ENCODE measurements at places on chromosomes 3 and 15. TPM values are rescaled to one million over a fixed set of nuclear protein-coding genes. Genes with fewer than 3 reads are reported as not detected.
A peak's percentile ranks its signal among the peaks of the same experiment; 100 is the strongest.

GASK1A gene
- total RNA-seq, result not detected

SLC27A2 gene
- total RNA-seq, result 22.1 TPM

IQCF5 gene
- total RNA-seq, result not detected

CRTAP gene
- 39.2 TPM for total RNA-seq

SMAD6 gene
- 0.19 TPM for total RNA-seq

ZMYND10 gene
- total RNA-seq, result 1.3 TPM

CLDN16 gene
- not detected for total RNA-seq

EID1 gene
- total RNA-seq, result 82.5 TPM

DNA sequence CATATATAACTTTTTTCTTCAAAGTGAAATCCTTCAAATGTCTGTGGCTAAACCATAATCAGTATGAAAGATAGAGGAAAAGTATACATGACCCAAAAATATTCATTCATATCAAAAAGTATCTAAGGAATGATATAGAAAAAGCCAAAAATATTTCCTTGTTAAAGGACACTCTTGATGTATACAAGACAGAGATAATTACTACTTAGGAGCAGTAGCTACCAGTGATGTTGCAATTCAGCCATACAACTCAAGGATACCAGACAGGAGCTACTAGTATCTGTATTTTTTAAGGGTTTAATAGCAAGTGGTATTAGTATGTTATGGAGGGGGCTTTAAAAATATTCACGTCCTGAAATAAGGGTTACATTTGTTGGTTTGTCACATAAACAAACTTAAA lies 37.0 kb downstream of the FBXL22 start:
- H3K27me3 ChIP-seq, result no peaks in the 10 kb centered on the region
- H3K36me3 ChIP-seq, result peaks cover 40% of the 10 kb centered on the region
- H3K4me1 ChIP-seq, result peaks cover 17% of the 10 kb centered on the region
- DNase-seq, result no peak
- no peak overlapping the region for H3K4me3 ChIP-seq
- peak overlapping the region; percentile 22 for H3K27ac ChIP-seq

DNA sequence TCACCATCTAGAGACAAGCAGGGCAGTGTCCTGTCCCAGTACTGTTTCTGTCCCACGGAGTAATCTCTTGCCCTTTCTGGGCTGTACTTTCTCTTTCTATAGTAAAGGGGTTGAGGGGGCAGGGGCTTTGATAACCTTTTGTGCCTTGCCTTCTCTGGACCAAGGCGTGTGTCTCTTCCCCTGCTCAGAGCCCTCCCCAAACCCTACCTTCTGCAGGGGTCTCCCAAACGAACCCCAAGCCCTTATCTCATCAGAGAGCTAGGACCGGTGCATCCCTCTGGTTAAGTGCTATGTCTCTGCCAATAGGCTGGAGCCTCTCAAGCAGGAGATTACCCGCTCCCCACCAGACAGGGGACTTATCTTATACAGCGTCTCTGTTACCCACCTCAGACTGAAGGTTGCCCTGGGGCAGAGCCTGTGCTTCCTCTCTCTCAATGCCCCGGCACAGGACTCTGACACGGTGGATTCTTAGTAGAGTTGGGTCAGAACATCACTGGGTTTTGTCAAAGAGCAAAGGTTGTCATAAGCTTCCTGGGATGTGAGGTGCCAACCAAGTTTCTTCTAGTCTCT lies 2.9 kb downstream of the PLEKHO2 start:
- peak overlapping the region; percentile 74 for H3K27ac ChIP-seq
- H3K36me3 ChIP-seq, result peaks cover 9% of the 10 kb centered on the region
- peak; percentile 53 for DNase-seq
- H3K27me3 ChIP-seq, result no peaks in the 10 kb centered on the region

DNA sequence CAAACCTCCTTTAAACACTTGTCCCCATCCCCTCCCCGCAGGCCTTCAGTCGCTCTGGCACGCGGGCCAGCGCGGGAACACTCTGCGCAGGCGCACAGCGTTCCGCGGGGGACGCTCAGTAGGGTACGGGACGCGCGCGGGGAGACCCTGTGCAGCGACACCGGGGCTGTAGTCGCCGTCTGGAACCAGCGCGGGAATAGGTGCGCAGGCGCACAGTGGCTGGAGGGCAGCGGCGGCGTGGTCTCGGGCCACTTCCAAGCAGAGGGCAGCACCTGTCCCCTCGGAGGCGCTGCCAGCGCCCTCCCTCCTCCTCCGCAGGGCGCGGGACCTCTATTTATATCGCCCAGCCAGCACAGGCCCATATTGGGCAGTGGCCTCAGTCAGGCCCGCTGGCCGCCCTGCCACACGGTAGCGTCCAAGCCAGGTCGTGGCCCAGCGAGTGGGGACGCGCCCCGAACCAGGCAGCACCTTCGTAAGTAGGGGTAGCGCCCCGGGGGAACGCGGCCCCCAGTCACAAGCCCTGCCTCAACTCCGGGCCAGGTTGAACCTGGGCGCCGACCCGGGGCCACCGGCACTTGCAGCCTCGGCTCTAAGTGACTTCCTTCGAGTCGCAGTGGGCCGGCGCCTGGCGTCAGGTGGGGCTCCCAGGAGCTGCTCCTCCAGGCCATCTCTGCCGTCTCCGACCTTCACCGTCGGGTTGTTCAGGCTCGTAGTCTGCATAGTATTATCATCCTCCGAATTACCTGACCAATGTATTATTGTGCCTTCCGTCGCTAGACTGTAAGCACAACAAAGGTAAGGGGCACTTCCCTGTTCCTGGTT lies at the start of gene KBTBD12:
TSS of gene KBTBD12 (plus strand) at position 118 of the 822 bp plus-strand sequence. CDS start 7,830 bp downstream, outside the sequence.
- H3K36me3 ChIP-seq, result no peaks in the 10 kb centered on the region
- peaks cover 8% of the 10 kb centered on the region for H3K4me1 ChIP-seq
- no peak within 1 kb of the TSS for H3K4me3 ChIP-seq
- peak; percentile 7 for DNase-seq
- H3K27ac ChIP-seq, result no peak within 1 kb of the TSS
- peaks cover 44% of the 10 kb centered on the region for H3K27me3 ChIP-seq

DNA sequence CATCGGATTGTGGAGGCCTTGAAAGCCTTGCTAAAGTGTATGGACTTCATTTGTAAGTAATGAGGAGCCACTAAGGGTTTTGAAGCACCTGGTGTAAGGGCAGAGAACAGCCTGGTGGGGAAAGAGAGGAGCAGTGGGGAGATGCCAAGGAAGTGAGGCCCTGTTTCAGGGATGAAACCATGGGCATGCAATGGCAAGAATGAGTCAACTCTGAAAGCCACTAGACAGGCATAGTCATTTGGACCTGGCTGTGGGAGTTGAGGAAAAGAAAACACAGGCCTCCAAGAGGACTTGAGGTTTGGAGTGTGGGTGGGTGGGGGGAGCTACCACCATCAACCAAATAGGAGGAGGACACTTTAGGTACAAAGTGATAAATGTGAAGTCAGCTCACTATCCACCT lies 7.6 kb downstream of the XCR1 start:
- DNase-seq, result peak; percentile 66
- no peak overlapping the region for H3K4me3 ChIP-seq
- H3K27ac ChIP-seq, result no peak overlapping the region
- peaks cover 12% of the 10 kb centered on the region for H3K27me3 ChIP-seq
- H3K4me1 ChIP-seq, result peaks cover 22% of the 10 kb centered on the region
- H3K36me3 ChIP-seq, result no peaks in the 10 kb centered on the region

- H3K4me3 ChIP-seq, result no peak overlapping the region
- no peak overlapping the region for H3K27ac ChIP-seq
- peaks cover 2% of the 10 kb centered on the region for H3K27me3 ChIP-seq
- H3K36me3 ChIP-seq, result no peaks in the 10 kb centered on the region
- H3K4me1 ChIP-seq, result no peaks in the 10 kb centered on the region
- no peak for DNase-seq
These were observed 36.5 kb upstream of the UACA start for GRCh38 chr15:70799667-70800450.

- no peaks in the 10 kb centered on the region for H3K4me1 ChIP-seq
- DNase-seq, result no peak
- no peak overlapping the region for H3K4me3 ChIP-seq
- no peak overlapping the region for H3K27ac ChIP-seq
These were observed 21.1 kb upstream of the MFSD1 start for GRCh38 chr3:158780766-158781165.

DNA sequence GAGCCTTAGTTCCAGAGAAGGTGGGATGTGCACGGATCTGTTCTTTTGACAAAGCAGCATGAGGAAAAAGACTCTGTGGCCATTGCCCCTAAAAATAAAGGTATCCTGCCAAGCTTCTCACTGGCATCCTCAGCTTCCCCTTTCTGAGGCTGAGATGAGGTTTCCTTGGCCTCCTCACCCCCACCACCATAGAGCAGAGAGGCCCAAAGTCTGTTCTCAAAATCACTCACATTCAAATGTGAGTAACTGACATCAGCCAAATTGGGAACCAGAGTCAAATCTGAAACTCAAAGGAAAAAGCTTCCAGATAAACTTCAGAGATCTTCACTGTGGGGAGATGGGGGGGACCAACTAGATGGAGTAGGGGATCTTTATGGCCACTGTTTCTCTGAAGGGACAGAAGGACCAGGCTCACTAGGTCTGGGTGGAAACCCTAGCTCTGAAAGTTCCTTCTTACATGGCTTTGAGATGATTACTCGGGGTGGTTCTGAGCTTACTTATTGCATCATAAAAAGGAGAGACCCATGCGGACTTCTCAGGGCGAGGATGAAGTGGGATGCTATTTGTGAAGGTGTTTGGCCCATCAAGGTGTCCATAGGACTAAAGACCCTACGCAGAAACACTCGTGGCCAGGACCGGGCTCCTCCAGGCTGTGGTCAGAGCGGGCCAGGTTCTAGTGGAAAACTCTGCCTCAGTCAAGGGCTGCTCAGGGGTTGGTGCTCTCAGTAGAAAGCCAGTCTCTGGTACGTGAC lies 61.5 kb upstream of the MEF2A start:
- no peaks in the 10 kb centered on the region for H3K36me3 ChIP-seq
- H3K27ac ChIP-seq, result peak overlapping the region; percentile 73
- peak; percentile 55 for DNase-seq
- H3K27me3 ChIP-seq, result no peaks in the 10 kb centered on the region
- peaks cover 44% of the 10 kb centered on the region for H3K4me1 ChIP-seq

DNA sequence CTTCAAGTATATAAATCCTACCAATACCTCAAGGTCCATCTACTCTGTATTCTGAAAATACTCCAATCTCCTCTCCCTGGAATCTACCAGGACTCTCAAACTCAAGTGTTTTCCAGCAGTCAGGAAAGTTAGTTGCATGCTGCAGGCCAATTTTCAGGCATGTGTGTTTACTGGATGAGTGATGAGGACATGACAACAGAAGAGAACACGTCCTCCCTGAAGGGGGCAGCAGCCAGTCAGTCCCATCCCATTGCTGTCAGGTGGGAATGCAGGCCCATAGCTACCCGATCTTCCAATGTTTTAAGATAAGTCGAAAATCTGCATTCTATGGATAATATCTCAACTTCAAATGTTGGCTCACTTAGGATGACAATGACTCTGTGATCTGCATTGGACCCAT lies 496.2 kb downstream of the FHIT start:
- H3K36me3 ChIP-seq, result no peaks in the 10 kb centered on the region
- H3K27ac ChIP-seq, result no peak overlapping the region
- no peak for DNase-seq

DNA sequence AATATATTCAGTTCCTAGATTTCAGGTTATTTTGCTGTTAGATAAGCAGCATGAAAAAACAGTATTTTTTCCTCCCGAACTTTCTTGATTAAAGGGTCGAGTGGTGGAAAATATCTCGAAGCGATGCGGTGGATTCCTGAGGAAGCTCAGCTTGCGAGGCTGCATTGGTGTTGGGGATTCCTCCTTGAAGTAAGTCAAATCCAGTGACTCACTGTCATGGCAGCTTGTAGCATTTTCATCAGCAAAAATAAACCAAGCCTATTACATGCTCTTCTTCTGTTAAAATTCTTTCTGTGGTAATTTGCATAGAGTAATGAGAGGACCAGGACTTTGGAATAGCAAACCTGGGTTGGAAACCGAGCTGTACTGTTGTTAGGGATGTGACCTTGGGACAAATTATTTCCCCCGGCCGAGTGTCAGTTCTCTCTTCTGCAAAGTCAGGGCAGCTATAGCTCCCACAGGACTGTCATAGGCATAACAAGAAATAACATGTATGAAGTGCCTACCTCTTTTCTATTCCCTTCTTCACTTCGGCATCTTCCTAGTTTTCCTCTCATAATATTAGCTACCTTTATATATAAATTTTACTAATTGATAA lies 75.6 kb downstream of the UBP1 start:
- DNase-seq, result no peak
- no peaks in the 10 kb centered on the region for H3K36me3 ChIP-seq
- peaks cover 2% of the 10 kb centered on the region for H3K27me3 ChIP-seq
- H3K27ac ChIP-seq, result no peak overlapping the region
- no peak overlapping the region for H3K4me3 ChIP-seq
- H3K4me1 ChIP-seq, result peaks cover 2% of the 10 kb centered on the region

DNA sequence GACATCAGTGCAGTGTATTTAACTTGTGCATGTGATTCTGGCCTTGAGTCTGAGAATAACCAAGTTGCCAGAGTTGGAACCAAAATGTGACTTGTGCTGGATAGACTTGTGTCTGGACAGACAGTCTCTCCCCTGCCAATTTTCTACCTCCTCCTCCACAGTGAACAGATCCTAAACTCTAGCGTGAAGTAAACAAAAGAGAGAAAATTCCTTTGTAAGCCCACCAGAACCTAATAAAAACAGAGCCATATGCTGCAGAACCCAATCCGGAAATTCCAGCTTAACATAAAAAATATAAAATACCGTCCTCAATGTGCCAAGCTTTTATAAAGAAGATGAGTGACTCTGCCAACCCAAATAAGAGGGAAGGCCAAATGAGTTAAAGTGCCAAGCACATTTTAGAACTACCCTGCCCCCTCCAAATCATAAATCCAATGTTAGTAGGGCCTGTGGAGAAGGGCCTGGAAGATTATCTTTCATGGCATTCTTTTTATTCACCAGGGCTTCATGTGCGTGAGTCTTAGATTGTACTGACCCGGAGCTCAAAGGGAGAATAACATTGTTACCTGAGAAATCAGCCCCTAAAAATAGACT lies 344.6 kb upstream of the PROK2 start:
- peaks cover 5% of the 10 kb centered on the region for H3K27me3 ChIP-seq
- DNase-seq, result no peak
- peaks cover 9% of the 10 kb centered on the region for H3K4me1 ChIP-seq
- H3K4me3 ChIP-seq, result no peak overlapping the region
- H3K27ac ChIP-seq, result no peak overlapping the region
- H3K36me3 ChIP-seq, result no peaks in the 10 kb centered on the region

All from activated CD4-positive, alpha-beta T cell treated with anti-CD3 and anti-CD28 coated beads for 36 hours (primary cell).